ENCODE measurements at places on chromosomes 12 and 14.
A peak's percentile ranks its signal among the peaks of the same experiment; 100 is the strongest.

GRCh38 chr12:102026728-102027127, 35.1 kb downstream of the WASHC3 start:
- DNase-seq = no peak

- DNase-seq = no peak
Measured at GRCh38 chr14:63616015-63616414, 25.7 kb downstream of the WDR89 start.

GRCh38 chr12:57205931-57206330, 10.7 kb upstream of the NXPH4 start:
- no peak for DNase-seq

GRCh38 chr12:64667793-64668192, 57.5 kb downstream of the RASSF3 start:
- no peak for DNase-seq

DNA sequence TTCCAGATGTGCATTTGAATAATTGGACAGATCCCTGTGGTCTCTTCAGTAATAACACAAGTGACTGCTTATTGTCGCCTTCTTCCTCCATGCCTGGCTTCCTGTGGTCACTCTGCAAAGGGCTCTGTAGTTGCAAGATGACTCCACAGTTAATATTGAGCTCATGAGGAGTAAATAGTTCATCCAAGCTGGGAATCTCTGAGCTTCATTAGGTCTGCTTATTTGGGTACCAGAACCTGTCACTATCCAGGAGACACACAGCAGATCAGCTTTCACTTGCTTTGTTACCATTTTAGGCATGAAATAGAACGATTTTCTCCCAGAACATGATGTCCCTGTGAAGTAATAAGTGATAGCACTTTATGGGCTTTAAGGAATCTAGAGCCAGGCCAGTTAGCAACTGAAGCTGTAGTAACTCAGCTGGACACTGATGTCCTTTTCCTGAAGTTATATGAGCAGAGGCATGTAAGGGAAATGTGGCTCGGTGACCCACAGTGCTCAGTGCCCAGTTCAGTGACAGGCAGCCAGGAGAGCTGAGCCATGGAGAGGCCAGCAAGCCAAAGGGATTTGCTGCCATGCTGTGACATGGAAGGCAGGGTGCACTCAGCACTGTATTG, 50.1 kb downstream of the CRADD start:
- DNase-seq = no peak

GRCh38 chr12:51823875-51824565, 24.5 kb downstream of the FIGNL2 start:
- peak; percentile 48 for DNase-seq

- DNase-seq = no peak
Measured at GRCh38 chr12:24944601-24944975, 4.3 kb downstream of the BCAT1 start.

- no peak for DNase-seq
Measured at GRCh38 chr14:21248739-21249411, 20.4 kb downstream of the HNRNPC start.

DNA sequence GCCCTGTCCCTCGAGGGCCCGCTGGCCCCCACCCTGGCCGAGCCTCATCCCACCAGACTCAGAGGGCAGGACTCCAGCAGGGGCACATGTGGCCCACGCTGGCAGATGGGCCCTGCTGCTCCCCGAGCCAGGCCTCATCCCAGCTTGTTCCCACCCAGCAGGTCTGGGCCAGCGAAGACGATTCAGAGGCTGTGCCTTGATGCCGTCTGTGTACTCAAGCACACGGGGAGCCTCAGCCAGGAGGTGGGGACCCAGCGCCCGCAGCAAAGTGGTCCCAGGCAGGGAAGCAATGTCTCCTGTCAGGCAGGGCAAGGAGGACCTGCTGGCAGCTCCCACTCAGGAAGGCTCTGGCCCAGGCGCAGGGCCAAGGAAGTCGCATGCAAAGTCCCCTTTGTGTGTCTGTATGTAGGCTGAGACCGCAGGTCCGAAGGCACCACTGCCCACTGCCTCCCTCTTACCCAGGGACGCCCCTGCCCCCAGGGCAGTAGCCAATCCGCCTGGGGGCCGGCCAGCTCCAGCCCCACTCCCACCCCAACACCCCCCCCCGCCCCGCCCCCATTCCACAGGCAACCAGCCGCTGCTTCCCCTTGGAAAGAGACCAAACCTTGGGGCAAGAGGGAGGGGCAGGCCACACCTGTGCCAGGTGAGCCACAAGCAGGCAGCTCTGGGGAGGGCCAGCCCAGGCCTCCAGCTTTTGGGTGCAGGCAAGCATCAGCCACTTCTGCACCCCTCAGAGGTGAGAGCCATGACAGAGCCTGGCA, 9.4 kb downstream of the DEGS2 start:
- DNase-seq = no peak

- DNase-seq = no peak
Measured at GRCh38 chr12:110780448-110780847, 37.8 kb upstream of the PPP1CC start.

DNA sequence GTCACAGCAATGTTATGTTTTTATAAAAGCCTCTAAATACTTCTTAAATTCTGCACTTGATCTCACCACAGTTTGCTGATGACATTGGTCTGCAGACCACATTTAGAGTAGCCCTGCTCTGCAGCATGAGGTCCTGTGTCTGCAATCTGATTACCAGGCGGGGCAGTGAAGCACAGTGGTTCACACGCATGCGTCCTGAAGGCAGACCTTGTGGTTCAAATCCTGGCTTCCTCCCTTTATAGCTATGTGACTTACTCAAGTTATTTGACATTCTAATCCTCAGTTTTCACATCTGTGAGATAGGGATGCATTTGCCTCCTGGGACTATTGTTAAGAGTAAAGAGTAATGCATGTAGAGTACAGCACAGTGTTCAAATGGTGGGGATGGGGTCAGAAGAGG, 50.3 kb downstream of the BMAL2 start:
- DNase-seq = no peak

- peak; percentile 61 for DNase-seq
Measured at GRCh38 chr12:56590237-56590830, 39.8 kb downstream of the BAZ2A start.

DNA sequence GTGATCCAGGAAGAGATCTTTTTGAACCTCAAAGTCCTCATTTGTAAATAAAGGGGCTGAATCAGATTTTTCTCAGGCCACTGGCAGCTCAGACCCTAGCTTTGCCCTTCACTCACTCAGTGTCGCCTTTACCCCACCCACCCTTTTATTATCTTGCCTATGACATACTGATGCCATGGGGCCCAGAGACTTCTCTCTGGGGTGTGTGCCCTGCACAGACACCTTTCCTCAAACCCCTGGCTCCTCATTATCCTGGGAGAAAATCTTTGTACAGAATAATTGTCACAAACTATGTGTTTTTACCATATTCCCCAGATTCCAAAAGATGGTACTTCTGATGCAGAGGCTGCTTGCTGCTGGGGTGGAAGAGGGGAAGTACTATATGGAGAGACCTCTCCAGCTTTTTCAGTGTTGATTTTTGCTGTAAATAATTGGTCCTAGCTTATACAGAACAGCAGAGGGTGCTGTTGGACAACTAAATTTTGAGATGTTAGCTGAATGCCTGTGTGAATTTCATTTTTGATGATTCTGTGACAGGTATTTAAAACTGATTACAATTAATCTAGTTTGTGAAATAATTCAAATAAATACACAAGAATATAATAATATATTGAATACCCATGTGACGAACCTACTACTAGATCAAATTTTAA, 53.9 kb upstream of the DCD start:
- peak; percentile 69 for DNase-seq

DNA sequence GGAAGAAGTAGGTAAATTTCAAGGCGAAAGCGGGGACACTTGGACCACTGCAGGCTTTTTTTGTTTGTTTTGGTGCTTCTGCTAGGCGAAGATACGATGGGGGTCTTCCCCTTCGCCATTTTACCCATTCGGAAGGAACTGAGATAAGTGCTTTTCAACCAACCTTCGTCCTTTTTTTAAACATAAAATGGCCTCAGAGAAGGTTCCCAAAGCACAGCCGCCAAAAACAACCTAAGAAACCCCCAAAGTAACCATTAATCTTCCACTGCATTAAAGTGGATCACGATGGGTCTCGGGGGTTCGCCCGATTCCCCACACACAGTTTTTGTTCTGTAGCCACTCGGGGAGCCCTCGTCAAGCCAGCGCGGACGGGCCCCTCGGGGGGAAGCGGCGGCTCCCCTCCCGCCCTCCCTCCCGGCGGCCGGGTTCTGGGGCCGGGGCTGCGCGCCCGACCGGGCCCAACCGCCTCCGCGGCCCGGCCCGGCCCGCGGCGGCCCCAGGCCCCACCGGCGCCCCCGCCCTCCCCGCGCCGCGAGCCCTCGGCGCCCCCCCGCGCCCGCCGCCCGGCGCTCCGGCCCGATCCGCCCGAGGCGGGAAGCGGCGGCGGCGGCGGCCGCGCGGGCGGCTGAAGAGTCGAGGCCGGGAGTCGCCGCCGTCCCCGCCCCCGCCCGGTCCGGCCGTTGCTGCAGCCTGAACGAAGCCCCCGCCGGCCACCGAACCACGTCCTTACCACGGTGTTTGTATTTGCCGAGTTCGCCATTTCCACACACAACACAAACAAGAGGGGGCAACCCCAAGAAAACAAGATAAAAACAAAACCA, 790 bp downstream of the GTF2A1 start:
- no peak for DNase-seq

- no peak for DNase-seq
Measured at GRCh38 chr12:71727958-71728357, 26.7 kb upstream of the RAB21 start.

- DNase-seq = no peak
Measured at GRCh38 chr12:10358131-10358530, 31.7 kb downstream of the KLRK1 start.

DNA sequence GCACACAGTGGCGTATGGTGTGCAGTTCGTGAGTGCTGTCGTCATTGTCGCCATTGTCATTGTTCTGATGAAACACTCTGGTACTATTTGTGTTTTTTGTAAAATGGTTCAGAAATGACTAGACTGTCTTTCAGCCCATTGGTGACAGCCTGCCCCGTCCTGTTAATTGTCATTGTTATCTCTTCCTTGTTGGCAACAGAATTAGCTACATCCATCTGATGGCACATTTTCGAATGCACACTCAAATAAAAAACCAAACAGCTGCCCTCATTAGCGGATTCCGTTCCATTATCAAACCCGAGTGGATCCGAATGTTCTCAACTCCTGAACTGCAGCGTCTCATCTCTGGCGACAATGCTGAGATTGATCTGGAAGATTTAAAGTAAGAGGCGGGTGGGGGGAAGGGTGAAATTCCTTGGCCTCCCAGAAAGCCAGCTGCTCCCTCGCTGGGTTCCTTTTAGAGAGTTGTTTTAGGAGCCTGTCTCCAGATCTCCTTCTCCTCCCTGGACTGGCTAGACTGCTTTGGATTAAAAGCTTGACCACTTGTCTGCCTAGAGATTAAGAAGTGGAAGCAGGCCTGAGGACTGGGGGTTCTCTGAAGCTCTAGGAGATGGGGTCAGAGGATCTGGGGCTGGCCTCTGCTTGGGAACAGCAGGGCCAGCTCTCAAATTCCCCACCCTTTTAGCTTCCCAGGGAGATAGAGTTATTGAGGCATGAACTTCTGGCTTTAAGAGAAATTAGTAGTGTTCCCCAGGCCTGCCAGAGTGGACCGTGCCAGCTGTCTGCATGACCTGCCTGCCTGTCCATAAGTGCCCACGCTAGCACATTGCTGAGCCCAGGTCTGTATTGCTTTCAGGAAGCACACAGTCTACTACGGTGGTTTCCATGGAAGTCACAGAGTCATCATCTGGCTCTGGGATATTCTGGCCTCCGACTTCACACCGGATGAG, 43.3 kb downstream of the MMAB start:
- no peak for DNase-seq

- DNase-seq = no peak
Measured at GRCh38 chr14:65261425-65261920, 151.1 kb upstream of the FUT8 start.

GRCh38 chr12:75825686-75826085, 205.9 kb downstream of the PHLDA1 start:
- no peak for DNase-seq

- DNase-seq = no peak
Measured at GRCh38 chr12:12791756-12792369, 6.4 kb downstream of the APOLD1 start.

- DNase-seq = no peak
Measured at GRCh38 chr14:101191721-101192660, 288.5 kb upstream of the RTL1 start.

DNA sequence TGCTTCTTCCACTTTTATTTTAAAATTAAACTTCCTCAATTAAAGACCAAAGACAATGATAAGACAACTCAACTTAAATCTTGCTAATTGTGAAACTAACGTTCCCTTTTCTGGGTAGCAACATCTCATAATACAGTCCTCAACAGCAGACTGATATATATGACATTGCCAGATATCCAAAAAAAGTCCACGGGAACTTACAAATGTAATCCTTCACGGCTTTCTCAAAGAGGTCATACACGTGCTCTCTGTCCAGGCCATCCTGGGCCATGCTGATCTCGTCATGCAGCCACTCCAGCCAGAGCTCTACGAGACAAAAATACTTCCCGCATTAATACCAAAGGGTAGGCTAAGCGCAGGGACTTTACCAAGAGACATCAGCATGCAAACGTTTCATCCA, 13.3 kb downstream of the SART3 start:
- DNase-seq = no peak

DNA sequence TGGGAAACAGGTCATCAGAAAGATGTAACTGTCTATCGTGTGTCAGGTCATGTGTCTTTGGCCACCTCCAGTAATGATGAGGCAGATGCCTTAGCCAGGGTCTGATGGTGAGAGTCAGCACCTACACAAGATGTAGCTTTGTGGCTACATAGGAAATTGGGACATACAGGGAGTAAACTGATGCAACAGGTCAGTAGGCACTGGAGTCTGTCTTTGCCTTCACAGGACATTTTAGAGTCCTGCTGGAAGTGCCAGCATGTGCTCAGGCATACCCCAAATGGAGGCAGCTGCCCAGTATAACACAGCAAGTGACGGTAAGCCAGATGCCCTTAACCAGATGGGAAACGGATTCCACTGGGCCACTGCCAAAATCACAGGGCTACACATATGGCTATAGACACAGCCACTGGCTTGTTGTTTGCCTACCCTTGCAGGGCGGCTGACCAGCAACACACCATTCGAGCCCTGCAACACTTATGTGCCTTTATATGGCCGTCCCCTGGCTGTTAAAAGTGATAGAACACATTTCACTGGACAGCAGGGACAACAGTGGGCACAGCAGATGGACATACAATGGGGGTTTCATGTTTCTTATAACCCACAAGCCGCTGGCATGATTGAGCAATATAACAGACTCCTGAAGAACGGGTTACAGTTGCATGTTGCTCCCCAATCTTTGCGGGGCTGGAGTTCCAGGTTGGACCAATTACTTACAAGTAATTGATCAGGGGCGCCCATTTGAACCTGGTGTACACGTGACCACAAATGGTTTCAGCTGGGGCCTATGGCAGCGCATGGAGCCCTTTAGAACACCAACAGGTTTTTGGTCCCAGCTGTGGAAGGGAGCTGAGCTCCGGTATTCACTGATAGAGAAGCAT, 12.9 kb upstream of the RNASE12 start:
- no peak for DNase-seq

- DNase-seq = no peak
Measured at GRCh38 chr12:51323317-51323960, 535 bp downstream of the BIN2 start.

- no peak for DNase-seq
Measured at GRCh38 chr12:104312654-104313053, 9.1 kb downstream of the EID3 start.

Data from KBM-7 (cell line).